ENCODE measurements at places on chromosomes 16 and 17. TPM values are rescaled to one million over a fixed set of nuclear protein-coding genes. Genes with fewer than 3 reads are reported as not detected.

DNA sequence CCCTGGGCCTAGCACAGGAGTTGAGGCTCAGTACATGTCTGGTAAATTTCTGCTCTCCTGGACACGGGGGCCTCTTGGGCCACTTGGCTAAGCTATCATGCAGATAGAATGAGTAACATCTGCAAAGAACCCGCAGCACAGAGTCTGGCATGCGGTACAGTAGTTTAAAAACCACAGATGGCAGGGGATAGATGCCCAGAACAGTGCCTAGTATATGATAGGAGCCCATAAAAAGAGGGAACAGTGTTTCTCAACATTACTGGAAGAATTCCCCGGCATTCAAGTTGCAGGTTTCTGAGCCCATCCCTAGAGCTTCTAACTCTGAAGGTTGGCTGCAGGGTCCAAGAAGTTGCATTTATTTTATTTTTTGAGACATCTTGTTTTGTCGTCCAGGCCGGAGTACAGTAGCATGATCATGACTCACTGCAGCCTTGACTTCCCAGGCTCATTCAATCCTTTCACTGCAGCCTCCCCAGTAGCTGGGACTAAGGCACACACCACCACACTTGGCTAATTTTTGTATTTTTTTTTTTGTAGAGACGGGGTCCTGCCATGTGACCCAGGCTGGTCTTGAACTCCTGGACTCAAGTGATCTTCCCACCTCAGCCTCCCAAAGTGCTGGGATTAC lies 5.8 kb downstream of the CDIPT start:
- H3K36me3 ChIP-seq: peaks cover 12% of the 10 kb centered on the region
- peaks cover 30% of the 10 kb centered on the region for H3K4me1 ChIP-seq
- no peaks in the 10 kb centered on the region for H3K27me3 ChIP-seq
- H3K27ac ChIP-seq: no peak overlapping the region
- H3K4me3 ChIP-seq: no peak overlapping the region
- DNase-seq: no peak

DNA sequence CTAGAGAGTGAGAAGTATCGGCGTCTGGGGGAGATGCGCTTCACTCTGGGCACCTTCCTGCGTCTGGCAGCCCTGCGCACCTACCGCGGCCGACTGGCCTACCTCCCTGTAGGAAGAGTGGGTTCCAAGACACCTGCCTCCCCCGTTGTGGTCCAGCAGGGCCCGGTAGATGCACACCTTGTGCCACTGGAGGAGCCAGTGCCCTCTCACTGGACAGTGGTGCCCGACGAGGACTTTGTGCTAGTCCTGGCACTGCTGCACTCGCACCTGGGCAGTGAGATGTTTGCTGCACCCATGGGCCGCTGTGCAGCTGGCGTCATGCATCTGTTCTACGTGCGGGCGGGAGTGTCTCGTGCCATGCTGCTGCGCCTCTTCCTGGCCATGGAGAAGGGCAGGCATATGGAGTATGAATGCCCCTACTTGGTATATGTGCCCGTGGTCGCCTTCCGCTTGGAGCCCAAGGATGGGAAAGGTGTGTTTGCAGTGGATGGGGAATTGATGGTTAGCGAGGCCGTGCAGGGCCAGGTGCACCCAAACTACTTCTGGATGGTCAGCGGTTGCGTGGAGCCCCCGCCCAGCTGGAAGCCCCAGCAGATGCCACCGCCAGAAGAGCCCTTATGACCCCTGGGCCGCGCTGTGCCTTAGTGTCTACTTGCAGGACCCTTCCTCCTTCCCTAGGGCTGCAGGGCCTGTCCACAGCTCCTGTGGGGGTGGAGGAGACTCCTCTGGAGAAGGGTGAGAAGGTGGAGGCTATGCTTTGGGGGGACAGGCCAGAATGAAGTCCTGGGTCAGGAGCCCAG lies 2.8 kb downstream of the SPHK1 start:
- no peak overlapping the region for H3K4me3 ChIP-seq
- H3K27ac ChIP-seq: no peak overlapping the region
- H3K4me1 ChIP-seq: peaks cover 17% of the 10 kb centered on the region
- H3K27me3 ChIP-seq: no peaks in the 10 kb centered on the region
- H3K36me3 ChIP-seq: peaks cover 11% of the 10 kb centered on the region

GRCh38 chr17:77144227-77144626 lies 3.5 kb downstream of the SEC14L1 start:
- no peaks in the 10 kb centered on the region for H3K27me3 ChIP-seq
- H3K4me3 ChIP-seq: no peak overlapping the region
- peak overlapping the region; percentile 90 for H3K27ac ChIP-seq

Gene TMEM98
- total RNA-seq: 31.5 TPM

GRCh38 chr17:81901167-81902022 lies 643 bp upstream of the NPB start:
- no peak overlapping the region for H3K27ac ChIP-seq
- no peak for DNase-seq
- H3K4me3 ChIP-seq: no peak overlapping the region

Gene C17orf50
- not detected for total RNA-seq

DNA sequence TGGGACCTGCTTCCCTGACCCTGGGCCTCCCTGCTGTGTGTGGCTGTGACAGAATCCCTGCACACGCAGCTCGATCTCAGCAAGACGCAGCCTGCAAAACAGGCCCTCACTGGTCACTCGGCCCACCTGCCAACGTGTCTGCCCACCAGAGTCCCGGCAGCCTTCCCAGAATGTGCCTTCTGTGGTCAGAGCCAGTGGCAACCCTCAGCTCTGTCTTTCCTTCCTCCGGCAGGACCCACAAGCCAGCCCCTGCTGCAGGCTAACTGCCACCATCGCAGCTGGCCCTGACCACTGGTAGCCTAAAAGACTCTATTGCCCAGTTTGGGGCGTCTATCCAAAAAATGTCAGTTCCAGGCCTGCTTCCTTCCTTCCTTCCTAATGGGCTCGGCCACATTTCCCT lies 83.2 kb downstream of the LITAF start:
- DNase-seq: no peak
- no peaks in the 10 kb centered on the region for H3K36me3 ChIP-seq
- no peaks in the 10 kb centered on the region for H3K4me1 ChIP-seq
- no peak overlapping the region for H3K27ac ChIP-seq

Gene ZNF646
- 4.3 TPM for total RNA-seq

Data from right lobe of liver (tissue), 6 donors.